ENCODE measurements at places on chromosomes 7 and 10.
A peak's percentile ranks its signal among the peaks of the same experiment; 100 is the strongest.

DNA sequence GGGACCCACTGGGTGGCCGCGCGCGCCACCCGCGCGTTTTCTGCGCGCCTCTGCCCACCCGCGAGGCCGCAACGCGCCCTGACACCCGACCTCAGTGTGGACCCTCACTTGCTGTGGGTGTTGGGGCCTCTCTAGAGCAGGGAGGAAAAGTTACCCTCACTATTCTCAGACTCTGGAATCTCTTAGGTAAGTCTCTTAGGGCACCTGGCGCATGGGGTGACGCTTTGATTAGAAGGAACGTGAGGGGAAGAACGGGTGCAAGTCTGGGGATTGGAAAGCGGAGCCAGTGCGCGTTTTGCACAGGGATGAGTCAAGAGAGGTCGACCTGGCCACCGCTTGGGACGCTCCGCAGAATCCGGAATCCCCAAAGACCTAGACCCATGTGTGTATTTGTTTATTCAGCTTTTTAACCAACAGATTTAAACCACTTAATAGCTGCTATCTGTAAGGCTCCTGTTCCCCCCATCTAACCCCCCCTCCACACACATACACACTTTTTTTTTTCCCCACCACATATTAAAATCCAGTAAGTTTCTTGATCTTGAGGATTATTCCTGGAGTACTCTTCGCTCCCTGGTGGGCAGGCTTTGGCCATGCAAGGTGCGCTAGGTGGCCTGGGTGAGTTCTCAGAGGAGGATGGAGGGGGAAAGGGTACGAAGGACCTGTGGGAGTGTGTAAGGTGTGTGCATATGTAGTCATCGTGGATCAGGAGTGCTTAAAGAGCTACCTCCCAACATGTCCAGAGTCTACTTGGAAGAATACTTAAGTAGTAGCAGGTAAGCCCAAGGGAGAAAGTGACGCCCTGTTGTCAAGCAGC, 169.1 kb upstream of the PPP1R3A start:
- DNase-seq: peak; percentile 71

DNA sequence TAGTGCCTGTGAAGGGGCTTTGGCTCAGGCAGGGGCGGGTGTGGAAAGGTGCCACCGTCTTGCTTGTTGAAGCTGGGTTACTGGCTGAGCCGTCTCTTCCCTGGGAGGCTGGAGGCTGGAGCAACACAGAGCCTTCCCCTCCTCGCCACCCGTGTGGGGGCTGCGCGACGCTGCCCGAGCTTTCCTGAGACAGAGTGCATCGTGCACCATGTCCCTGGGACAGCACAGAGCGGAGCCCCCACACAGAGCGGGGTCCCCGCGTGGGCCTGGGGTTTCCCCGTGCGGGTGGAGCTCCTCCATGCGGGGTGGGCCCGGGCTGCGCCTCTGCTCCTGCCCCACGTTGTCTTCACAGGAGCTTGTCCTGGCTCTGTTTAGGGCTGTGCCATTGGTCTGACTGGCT, 69.9 kb downstream of the INPP5A start:
- no peak for DNase-seq

DNA sequence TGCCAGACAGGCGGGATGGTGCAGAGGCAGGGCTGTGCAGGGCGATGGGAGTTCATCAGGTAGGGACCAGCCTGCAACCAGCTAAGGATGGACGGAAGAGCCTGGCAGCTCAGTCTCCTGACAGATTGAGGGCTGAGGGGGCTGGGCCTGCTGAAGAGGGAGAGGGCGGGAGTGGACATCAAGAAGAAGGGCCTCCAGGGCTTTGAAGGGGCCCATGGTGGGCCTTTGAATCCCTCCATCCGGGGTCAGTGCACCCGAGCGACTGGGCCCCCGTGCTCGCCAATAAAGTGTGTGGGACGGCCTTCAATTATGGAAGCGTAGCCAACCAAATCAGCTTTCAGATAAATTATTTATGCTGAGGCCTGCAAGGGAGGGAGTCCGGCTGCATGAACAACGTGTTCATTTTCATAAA, 431.2 kb downstream of the RPS24 start:
- DNase-seq: peak; percentile 83

DNA sequence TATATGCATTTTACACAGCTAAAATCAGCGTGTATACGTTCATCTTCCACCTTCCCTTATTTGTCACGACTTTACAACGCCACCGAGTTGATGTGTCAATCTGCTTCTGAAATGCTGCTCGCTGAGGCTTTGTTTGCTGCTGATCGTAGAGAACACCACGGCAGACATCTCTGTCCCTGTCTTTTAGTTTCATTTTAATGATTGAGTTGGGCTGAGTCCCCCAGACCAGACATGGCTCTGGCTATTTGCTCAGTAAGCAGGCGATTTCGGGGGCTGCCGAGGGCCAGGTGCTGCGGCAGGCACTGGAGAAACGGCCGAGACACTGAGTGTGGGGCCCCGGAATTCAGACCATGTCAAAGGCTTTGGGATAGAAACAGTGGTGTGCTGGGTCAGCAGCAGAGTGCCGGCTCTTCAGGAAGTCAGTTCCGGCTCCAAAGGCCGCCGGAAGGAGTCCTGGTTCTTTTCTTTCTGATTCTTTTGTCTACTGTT, 5.0 kb downstream of the LRRC27 start:
- DNase-seq: no peak

DNA sequence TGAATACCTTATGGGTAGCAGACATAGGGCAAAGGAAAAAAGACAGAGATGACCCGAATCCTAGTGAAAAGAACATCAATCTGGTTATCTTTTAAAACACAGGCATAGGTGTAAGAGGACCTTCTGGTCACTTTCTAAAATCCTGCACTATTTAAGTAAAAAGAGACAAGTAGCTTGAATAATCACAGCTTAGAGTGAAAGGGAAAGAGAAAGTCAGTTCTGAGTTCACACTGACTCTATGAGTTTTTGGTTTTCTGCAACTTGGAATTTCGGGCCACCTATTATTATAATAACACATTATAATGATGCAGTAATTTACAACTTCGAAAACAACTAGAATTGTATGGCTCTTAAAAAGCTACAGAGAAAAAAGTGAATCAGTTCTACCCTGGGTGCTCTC, 247.8 kb downstream of the DOCK4 start:
- no peak for DNase-seq

GRCh38 chr7:81094952-81095351, 176.1 kb upstream of the SEMA3C start:
- DNase-seq: no peak

- no peak for DNase-seq
Observed at GRCh38 chr7:4093483-4093882, 588.6 kb upstream of the FOXK1 start.

DNA sequence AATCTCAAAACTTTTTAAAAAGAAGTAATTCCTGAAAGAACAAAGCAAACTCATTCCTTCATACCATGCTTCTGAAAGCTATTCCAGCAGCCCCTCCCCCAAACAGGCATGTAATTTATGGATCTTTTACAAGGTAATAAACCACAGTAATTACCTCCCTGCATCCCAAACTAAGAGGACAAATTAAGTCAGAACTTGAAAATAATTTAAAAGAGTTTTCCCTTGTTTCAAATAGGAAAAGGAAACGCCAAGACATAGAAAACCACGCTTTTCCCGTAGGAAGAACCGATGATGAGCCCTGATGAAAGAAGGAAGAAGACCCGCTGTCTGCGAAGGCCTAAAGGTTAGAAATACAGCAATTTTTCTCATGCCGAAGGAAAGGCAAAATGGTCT, 8.9 kb downstream of the HOXA4 start:
- DNase-seq: no peak

DNA sequence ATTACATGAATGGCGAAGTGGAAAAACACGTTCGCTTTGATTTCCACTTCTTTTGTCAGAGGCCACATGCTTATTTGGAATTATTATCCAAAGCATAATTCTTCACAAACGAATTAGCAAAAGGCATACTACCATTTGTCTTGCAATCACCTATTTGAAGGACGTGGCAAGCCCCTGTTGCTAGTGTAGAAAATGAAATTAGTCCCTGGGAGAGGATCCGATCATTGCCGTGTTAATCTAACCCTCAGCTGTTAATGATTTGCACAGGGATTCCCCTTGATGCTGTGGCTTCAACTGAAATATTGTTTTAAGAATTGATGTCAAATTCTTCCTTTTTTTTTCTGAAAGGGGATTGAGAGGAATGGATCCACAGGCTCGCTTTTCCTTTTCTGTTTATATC, 4.6 kb downstream of the AGMO start:
- no peak for DNase-seq

- no peak for DNase-seq
Observed at GRCh38 chr7:22677680-22678079, 49.3 kb upstream of the IL6 start.

- DNase-seq: peak; percentile 30
Observed at GRCh38 chr10:69839696-69840345, 38.1 kb downstream of the COL13A1 start.

- no peak for DNase-seq
Observed at GRCh38 chr7:77989981-77990566, 191.5 kb downstream of the PHTF2 start.

DNA sequence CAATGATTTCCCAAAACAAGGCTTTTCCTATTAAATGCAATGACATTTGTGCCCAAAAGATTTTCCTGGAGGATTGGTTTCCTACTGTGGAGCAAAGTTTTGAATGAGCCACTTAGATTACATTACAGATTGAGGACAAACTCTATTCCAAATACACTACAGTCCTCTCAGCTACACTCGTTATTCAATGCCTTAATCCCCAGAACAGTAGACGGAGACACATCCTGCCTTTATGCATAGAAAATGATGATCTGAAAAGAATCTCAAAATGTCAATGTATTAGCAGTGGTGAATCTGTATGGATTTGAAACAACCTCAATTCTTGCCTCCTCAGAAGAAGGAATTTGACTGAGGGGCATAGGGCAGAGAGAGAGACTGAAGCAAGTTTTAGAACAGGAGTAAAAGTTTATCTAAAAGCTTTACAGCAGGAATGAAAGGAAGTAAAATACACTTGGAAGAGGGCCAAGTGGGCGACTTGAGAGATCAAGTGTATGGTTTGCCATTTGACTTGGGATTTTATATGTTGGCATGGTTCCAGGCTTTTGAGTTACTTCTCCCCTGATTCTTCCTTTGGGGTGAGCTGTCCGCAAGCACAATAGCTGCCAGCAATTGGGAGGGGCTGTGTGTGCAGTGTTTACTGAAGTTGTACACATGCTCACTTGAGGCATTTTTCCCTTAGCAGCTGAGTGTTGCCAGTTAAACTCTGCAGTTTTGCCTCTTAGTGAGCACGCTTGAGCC, 891.9 kb upstream of the MBL2 start:
- peak; percentile 47 for DNase-seq

DNA sequence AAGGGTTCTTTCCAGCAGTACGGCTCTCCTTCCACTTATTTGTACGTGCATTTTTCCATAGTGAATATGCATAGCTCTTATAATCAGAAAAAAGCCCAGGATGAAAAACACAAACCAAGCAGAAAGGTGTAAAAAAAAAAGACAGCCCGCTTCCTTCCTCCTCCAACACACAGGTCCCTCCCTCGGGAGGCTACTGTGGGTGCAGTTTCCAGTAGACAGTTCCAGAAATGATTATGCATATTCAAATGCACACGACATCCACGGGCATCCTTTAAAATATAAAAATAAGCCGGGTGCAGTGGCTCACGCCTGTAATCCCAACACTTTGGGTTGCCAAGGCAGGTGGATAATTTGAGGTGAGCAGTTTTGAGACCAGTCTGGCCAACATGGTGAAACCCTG, 59.9 kb downstream of the TNRC18 start:
- DNase-seq: no peak

DNA sequence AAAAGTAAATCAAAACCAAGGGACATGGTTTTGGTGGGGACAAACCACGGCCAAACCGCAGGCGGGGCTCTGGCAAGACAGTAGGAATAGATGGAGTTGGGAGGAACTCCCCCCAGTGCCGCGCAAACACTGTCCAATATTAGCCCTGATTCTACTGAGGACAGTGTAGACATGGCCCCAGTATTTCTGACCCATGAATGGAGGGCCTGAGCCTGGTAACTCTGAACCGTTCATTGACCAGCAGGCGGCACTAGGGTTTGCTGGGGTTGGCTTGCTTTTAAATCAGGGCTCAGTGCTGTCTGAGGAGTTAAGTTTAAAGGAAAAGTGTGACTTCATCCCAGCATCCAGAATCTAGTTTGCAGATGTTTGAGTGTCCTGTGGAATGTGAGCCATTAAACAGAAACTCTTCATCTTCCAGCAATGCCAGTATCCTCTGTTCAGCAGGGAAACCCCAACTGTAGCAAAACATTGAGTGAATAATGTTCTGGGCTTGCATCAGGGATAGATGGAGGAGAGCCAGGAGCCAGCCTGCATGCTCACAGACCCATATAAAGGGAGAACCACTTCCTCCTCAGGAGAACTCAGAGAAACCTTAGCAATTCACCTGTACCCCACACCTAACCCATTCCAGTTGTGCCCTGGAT, 147.4 kb upstream of the PRSS58 start:
- no peak for DNase-seq

DNA sequence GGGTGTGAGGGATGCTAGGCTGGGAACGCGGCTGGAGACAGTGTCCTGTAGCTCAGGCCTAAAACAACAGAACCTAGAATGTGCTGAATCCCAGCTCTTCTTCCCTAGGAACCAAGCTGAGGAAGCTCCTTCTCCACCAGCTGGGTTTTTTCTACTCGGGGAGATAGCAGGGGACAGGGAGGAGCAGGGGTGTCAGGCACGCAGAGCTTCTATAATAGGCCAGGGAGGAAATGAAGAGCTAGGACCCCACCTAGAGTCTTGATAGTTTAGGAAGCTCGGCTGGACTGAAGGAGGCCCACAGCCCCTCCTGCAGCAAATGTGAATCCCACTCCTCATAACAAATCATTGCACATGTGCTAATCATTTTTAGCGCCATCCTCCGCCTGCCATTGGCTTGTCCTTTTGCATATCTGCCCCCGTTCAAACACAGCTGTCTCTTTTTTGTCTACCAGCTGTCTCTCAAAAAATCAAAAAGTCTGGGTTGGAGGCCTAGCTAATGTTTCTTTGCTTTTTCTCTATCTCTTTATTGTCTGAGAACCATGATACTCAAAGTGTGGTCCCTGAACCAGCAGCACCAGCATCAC, 24.1 kb upstream of the FAM180A start:
- no peak for DNase-seq

DNA sequence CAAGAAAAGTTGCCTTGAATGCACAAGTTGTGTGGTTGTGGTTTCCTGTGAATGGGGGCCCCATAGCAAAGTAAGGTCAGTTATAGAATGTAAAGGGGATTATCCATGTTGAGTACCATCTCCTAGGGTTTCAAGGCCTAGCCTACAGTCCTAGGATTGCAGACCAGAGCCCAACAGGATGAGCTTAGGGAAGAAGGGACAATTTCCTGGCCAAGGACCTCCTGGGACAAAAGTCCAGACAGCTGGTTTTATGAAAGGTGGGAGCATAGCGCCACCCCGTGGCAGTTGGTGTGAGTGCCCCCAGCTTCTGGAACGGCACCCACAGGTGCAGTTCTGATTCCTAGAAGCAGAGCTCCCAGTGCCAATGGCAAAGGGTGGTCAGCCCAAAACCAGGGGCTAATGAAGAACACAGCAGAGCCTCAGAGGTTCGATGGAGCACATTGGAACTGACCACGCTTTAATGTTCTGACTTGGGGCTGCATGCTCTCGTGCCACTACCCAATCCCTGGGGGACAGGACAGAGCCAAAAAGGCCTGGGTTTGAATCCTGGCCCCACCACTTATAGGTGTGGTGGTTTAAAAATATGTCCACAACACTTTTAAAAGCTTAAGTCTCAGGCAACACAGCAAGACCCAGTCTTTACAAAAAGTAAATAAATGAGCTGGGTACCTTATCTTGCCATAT, 25.8 kb upstream of the TMEM120A start:
- peak; percentile 87 for DNase-seq

Data from eye (tissue), 1 donor.